ENCODE measurements at places on chromosomes 2 and 18.

GRCh38 chr18:78419171-78419570 is 560.4 kb upstream of the SALL3 start:
- DNase-seq = no peak

- DNase-seq = no peak
These were observed 226.8 kb upstream of the PXDN start for GRCh38 chr2:1971124-1971523.

GRCh38 chr2:239596253-239596652 is 195.4 kb upstream of the HDAC4 start:
- DNase-seq = no peak

DNA sequence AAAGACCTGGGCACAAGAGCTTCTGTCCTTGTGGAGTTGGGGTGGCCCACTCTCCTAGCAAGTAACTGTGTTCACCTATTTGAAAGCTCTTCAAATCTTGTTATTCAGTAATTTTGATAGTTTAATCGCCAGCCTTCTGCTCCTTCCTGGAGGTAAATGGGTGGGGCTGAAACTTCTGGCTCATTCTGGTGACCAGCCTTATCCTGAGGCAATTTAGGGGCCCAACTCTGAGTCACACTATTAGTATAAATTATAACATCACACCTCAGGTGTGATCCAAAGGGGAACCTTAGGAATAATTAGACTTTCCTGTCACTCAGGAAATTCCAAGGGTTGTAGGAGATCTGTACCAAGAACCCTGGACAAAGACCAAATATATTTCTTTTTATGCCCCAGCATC is 255.8 kb upstream of the RGPD4 start:
- DNase-seq = no peak

DNA sequence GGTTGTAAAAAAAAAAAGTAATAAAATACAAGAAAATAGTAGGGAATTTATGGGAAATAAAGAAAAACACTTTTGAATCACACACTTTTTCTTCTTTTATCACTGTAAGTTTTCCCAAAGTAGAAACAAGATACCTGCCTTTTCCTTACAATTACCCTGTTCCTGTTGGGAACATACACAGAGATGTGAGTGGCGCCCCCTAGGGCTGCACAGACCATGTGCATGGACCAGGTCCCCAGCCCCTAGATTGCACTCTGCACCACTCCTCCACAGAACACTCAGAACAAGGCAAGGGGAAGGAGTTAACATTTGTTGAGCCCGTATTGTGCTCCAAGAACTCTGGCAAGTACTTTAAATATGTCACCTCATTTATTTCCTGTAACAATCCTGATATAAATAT is 118.7 kb upstream of the NRP2 start:
- DNase-seq = no peak

- no peak for DNase-seq
These were observed 330.4 kb downstream of the SLC4A3 start for GRCh38 chr2:219957820-219958219.

- no peak for DNase-seq
These were observed 77.1 kb upstream of the COL3A1 start for GRCh38 chr2:188897096-188897495.

DNA sequence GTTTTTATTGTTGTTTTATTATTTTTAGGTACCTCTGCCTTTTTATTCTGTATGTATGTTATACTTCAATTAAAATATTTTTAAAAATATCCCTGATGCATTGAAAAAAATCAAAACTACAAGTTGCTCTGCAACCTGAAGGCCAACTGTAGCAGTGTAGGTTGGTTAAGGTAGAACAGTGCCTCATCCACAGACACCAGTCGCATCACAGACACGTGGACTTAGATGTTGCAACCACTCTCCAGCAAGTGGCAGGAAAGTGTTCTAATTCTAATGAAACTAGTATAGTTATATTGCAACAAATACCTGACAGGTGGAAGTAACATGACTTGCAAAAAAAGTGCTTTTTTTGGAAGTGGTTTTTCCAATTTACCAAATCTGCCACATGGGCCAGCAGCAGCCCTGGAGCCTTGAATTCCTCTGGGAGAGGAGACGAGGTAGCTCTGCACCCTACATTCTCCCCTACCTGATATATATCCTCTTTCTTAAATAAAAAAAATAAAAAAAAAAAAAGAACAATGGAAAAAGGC is 28.4 kb upstream of the SLC3A1 start:
- DNase-seq = no peak

DNA sequence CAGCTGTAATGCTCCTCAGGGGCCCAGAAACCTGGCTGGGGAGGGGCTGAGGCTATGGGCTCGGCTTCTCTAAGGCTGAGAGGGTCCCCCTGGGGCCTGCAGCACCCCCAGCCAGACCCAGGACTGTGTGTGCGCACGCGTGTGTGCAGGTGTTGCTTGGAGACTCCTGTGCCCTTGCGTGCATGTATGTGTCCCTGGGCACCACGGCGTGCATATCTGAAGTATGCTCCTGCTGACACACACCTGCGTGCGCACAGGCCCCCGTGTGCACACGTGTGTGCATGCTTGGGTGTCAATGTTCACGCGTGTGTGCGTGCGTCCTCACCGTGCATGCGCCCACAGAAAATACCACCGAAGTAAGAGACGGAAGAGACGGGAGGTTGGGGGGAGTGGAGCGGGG is 14.9 kb upstream of the ECEL1 start:
- DNase-seq = no peak

DNA sequence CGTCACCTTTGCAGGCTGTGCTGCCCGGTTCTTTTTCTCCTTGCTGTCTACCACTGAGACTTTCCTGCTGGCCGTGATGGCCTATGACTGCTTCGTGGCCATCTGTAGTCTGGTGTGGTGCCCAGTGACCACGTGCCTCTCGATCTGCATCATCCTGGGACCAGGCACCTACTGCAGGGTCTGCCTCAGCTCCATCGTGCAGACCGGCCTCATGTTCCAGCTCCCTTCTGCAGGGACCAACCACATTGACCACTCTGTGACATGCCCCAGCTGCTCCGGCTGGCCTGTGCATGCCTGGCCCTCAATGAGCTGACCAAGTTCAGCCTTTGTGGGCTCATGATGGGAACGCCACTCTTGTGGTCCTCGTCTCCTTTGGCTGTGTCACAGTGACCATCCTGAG is 26.7 kb downstream of the COPS9 start:
- DNase-seq = no peak

- no peak for DNase-seq
These were observed 34.7 kb upstream of the MARCHF7 start for GRCh38 chr2:159677654-159678053.

GRCh38 chr2:238688193-238689153 is 159.4 kb upstream of the TWIST2 start:
- DNase-seq = no peak

DNA sequence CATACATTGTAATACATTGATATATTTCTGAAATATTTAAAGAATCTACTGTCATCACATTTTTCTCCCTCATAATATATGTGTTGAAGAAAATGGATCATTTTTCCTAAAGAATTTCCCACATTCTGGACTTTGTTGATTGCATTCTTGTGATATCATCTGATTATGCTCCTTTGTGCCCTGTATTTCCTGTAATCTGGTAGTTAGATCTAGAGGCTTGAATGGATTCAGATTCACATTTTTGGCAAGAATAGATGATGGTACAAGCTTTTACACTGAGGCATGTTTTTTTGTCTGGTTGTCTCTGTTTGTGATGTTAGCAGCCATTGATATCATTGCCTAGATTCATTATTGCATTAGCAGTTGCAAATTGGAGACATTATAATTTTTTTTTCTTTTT is 13.4 kb downstream of the UBXN2A start:
- DNase-seq = no peak

DNA sequence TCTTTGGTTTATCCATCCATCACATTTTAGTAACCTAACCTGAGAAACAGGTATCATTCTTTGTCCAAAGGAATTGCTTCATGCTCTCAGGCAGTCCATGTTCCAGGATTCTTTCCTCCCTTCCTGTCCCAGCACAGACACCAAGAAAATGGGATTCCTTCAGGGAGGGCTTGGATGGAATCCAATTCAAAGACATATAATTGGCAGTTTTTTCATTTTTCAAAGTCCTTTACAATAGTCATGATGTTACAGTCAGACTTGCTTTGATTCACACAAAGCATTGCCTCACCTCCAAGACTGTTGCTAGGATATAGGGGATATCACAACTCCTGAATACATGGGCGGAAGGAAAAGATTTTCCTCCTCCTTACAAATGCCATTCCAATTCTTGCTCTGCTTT is 241.4 kb upstream of the ACVR2A start:
- no peak for DNase-seq

All from nucleus accumbens (tissue), 56 donors.